ENCODE measurements at places on chromosomes 5 and 9.

DNA sequence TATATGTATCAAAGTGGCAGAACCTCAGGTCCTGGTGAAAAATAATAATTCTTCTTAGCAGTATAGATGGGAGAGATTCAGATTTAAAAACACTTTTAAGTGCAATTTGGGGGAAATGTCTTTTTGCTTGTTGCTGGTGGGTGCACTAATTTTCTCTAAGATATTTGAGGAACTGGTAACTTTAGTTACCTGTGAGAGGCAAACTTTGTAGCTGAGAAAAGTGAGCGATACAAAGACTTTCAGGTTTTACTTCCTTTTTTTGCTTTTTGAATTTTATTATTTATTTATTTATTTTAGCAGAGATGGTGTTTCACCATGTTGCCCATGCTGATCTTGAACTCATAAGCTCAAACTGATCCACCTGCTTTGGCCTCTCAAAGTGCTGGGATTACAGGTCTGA, 303.1 kb upstream of the PTGER4 start:
- DNase-seq: no peak

DNA sequence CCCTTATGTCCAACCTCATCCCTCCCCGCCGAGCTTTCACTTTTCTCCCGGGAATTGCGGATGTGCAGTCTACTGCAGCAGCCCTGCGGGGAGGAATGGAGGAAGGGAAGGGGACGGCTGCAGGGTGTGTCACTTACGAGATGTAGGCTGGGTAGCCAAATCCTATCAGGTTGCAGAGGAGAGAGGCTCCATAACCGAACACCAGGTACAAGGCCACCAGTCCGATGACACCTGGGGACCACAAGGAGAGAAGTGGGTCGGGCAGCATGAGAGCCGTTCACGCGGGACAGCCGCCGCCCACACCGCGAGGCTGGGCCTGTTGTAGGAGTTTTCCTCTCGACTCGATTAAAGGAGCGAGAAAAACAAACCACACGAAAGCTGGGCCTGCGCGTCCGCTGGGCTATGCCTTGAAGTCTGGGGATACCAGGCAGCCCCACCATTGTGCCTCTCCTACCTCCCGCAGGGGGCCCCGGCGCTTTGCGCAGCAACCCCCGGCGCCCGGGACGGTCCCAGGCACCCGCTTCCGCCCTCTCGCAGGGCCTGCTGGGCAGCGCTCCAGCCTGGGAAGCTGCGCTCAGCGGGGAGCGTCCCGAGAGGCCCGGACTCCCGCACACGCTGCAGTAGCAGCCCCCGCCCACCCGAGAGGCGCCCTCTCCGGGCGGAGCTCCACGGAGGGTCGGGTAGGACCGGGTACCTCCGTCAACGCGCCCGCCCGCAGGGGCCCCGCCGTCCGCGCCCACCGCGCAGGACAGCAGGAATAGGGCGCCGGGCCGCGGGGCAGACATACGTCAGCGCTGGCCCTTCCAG, 798 bp downstream of the REEP5 start:
- no peak for DNase-seq

DNA sequence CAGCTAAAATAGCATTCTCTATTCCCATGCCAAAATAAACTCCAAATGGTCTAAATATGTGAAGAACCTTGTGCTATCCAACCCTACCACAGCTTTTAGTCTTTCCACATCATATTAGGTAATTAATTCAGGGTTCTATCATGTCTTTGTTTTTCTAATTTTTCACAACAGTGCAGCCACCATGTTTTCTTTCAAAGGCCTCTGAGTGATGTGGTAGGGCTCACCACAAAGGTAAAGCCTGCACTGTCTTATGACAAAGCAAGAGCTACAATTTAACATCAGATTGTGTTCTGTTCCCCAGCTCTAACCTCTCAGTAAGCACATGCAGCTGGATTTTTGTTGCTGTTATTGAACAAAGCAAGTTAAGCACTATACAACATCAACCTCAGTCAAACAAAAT, 52.4 kb downstream of the MEF2C start:
- DNase-seq: no peak

DNA sequence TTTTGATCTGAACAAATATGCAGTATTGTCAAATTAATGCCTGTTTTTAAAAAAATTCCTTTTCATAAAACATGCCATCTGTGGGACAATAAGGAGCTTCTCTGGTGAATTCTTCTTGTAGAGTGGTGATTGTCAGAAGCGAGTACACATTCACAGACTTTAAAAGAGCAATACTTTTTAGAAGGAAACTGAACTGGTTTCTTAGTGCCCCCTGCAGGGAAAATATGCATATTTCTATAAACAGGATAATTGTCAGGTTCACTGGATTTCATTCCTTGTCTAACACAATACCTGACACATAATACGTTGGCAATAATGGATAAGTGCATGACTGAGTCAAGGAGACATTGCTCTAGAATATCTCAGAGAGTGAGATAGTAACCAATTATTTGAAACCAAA, 133.7 kb downstream of the KIF4B start:
- no peak for DNase-seq

GRCh38 chr9:134770972-134771971, 109.3 kb upstream of the FCN2 start:
- no peak for DNase-seq

GRCh38 chr5:2761921-2762488, 10.5 kb upstream of the IRX2 start:
- no peak for DNase-seq

DNA sequence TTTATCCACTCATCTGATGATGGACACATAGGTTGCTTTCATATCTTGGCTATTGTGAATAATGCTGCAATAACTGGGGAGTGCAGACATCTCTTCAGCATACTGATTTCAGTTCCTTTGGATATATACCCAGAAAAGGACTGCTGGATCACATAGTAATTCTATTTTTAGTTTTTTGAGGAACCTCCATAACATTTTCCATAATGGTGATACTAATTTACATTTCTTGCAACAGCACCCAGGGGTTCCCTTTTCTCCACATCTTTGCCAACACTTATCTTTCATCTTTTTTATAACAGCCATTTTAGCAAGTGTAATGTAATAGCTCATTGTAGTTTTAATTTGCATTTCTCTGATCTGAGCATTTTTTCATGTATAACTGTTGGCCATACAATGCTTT, 34.1 kb upstream of the NR4A3 start:
- no peak for DNase-seq

DNA sequence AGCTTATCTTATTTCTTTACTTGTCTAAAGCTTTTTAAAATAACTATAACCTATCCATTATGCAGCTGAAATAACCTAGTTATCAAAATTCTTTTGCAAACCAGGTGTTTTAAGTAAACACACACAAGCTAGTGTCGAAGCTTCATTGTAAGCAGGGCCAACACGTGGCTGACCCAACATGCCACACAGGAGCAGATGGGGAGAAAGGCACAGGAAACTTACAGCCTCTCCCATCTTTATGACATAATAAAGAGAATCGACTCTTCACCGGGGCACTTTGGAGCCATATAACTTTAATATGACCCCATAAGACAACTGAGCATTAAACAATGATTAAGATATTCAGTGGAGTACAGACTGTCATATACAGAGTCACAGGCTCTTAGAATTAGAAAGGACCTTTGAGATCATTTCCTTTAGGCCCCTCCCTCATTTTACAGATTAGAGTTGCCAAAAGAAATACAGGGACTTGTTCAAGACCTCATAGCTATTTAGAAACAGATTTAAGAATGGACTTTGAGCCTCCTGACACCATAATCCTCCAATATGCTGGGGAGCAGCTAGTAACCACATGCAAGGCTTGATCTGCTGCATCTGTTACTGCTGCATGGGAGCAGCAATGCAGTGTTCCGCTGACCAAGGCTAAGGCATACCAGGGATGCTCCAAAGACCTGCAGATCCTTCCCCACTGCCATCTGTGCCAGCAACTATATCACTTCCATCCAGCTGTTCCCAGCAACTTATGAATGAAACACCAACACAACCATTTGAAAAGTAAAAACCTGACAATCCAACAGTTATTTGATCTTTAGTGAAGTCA, 75.4 kb downstream of the RASEF start:
- DNase-seq: no peak

DNA sequence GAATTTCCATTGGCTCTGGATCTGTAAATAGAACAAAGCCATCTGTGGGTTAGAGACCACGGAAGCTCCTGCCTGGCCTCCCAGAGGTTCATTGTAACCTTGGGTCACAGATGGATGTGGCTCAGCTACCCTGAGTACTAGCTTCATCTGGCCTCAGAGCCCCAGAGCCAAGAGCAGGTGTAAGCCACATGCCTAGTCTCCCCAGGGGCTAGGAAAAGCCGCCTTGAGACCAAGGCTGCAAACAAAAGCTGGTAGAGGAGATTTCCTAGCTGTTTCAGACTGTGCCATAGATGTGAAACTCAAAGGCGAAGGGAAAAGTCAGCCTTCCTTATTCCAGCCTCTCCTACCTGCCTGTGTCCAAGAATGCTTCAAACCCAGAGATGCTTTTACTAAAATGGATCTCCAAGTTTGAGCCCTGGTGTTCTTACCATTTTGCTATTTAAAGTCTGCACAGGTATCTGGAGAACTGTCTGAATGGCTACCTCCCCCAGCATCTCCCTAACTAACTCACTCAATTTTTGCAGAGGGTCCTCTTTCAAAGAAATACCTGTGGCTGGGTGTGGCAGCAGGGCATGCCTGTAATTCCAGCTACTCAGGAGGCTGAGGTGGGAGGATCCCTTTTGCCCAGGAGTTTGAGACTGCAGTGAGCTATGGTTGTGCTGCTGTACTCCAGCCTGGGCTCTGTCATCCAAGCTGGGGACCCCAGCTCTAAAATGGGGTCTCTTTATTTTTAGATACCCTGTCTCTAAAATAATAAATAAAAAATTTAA, 42.3 kb upstream of the MAP1B start:
- no peak for DNase-seq

GRCh38 chr5:169242175-169242848, 58.6 kb downstream of the SLIT3 start:
- no peak for DNase-seq

DNA sequence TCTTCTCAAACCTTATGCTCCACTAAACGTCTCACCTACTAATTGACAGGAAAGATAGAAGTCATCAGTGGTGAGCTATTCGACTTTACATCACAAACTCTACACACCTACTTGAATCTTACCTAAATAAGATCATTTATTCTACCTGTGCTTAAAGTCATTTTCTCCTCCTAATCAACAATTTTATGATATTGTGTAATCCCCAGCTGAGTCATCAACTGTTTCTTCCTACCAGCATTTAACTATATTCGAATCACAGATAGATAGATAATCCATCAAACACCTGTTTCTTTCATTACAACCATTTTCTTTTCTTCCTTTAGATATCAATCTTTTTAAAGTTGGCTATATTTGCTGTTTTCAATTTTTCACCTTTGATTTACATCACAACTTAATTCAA, 181.5 kb downstream of the LPAR1 start:
- no peak for DNase-seq

- no peak for DNase-seq
These were observed 422.7 kb downstream of the DMAC1 start for GRCh38 chr9:7376833-7377232.

- no peak for DNase-seq
These were observed 136.4 kb downstream of the SLIT3 start for GRCh38 chr5:169164481-169164925.

DNA sequence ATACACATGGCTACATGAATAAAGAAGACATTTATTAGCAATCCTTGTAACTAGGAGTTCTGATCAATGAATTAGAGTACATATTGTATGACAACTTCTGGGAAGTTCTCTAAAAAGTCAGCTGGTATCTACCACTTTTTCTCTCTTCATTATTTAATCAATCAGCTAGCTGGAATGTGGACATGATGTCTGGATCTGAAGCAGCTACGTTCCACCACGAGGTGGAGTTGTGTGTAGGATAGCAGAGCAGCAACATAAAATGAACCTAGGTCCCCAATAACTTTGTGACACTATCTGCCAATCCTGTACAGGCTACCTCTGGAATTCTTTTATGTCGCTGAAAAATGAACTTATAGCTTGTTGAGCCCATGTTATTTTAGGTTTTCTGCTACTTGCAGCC, 32.9 kb upstream of the ENTREP1 start:
- DNase-seq: no peak

DNA sequence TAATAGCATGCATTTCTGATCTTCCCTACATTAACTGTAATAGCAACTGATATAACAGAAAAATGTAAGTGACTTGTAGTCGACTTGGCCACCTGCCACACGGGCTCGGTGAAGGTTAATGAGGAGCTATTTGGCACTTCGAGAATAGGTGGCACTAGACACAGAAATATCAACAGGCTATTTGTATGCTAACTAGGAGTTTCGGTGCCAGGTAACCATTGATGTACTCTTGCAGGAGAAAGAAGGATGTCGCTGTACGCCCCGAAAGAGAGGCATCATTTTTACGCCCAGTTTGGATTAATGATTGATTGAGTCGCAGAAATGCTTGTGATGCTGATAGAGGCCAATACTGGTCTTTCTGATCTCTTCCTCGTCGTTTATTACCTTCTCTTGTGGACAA, 516 bp upstream of the DMRT2 start:
- DNase-seq: no peak
